ENCODE measurements at places on chromosomes 12 and 14.
A peak's percentile ranks its signal among the peaks of the same experiment; 100 is the strongest.

GRCh38 chr12:22361785-22362184 is 27.3 kb upstream of the ST8SIA1 start:
- DNase-seq = no peak

GRCh38 chr12:30438601-30439041 is 257.0 kb downstream of the IPO8 start:
- no peak for DNase-seq

- no peak for DNase-seq
Observed at GRCh38 chr14:103908580-103908979, 19.7 kb upstream of the TDRD9 start.

GRCh38 chr14:102538602-102539543 is 29.3 kb upstream of the ANKRD9 start:
- no peak for DNase-seq

DNA sequence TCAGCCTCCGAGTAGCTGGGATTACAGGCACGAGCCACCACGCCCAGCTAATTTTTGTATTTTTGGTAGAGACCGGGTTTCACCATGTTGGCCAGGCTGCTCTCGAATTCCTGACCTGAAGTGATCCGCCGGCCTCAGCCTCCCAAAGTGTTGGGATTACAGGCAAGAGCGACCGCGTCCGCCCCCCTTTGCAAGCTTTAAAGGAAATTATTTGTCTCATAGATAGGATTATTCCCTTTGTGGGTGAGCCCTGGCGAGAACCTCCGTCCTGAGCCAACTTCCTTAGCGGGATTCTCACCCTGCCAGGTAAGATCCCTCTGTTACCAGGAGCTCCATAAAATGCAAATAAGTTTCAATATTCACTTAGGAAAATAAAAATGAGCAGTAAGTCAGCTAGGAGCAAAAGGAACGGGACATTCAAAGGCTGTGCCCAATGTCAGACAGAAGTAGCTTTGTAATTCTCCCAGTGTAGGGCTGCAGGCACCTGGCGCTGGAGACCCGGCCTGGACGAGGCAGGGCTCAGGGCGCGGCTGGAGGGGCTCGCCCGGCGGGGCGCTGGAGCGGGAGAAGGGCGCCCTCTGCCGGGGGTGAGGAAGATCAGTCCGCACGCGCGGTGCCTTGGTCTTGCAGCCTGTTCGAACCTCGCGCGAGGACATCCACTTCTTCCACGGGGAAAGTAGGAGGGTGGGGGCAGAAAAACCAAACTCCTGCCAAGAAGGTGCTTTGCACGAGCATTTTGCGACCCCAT is 47.2 kb upstream of the PLXNC1 start:
- peak; percentile 88 for DNase-seq

DNA sequence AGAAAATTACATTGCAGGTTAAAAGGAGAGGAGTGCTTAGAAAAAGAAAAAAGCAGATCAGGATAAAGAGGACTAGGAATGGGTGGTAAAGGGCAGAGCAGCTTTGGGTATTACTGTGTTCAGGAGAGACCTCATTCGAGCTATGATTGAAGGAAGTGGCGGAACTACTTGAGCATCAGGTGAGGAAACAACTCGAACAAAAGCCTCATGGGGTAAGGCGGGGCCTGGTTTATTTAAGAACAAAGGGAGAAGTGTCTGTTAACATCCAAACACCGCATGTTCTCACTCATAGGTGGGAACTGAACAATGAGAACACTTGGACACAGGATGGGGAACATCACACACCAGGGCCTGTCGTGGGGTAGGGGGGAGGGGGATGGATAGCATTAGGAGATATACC is 444.6 kb upstream of the CCDC196 start:
- DNase-seq = peak; percentile 70

GRCh38 chr14:63268771-63269170 is 50.0 kb downstream of the GPHB5 start:
- no peak for DNase-seq

DNA sequence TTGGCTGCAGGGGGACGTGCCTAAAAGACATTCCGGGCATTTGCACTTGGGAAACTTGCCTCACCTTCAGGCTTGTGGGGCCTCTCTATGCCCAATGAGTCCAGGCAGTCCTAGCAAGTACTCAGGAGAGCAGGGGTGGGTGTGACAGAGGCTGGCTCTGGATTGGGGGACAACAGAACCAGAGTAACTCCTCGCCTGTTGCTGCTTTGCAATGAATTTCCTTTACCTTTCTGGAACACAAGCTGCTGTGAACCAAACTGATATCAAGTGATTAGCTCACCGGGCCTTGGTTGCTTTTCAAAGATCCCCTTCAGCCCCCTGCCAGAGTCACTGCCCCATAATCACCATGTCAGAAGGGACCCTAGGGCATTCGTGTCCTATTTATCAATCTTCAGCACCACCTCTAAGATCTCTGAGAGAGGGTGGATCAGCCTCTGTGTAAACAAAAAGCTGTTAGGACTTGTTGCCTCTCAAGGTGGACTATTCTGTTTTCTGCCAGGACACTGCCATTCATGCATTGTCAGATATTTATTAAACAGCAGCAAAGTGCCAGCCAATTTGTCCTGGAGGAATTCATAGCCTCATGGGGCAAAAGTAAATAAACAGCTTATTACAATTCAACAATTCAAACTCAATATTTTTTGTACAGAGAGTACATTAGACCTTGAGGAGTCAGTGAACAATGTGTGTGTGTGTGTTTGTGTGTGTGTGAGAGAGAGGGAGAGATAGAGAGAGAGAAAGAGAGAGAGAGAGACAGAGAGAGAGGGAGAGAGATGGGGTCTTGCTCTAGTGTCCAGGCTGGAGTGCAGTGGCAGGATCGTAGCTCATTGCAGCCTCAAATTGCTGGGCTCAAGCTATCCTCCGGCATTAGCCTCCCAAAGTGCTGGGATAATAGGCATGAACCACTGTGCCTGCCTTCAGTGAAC is 11.3 kb downstream of the NFATC4 start:
- no peak for DNase-seq

- peak; percentile 38 for DNase-seq
Observed at GRCh38 chr14:52327374-52328226, 13.5 kb downstream of the PTGER2 start.

DNA sequence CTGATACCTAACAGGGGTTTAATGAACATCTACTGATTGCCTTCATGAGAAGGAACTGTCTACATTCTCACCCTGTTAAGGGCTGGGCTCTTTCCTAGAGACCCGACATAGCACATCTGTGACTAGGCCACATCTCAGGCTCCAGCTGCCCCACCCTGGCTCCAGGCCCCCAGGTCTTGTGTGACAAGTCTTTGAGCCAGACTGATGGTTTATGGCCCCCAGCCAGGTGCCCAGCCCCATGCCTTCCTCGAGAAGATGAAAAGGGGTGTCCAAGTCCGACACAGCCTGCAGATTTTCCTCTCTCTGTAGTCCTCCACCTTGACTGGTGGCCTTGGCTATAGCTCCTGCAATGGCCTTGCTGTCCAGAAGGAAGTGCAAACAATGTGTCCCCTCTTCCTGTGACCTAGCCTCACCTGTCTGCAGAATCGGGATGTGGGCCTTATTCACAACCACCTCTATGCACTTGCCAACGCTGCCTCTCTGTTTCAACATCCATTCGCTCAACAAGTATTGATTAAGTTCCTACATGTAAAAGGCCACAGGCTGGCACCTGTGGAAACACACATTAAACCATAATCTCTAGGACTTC is 4.2 kb downstream of the ACTN1 start:
- no peak for DNase-seq

- DNase-seq = no peak
Observed at GRCh38 chr14:89276424-89276975, 140.5 kb downstream of the FOXN3 start.

GRCh38 chr12:111034083-111034885 is 113.9 kb upstream of the MYL2 start:
- DNase-seq = no peak

- DNase-seq = no peak
Observed at GRCh38 chr14:27181333-27181732, 583.5 kb upstream of the NOVA1 start.

GRCh38 chr14:93091666-93092065 is 24.1 kb downstream of the ITPK1 start:
- DNase-seq = no peak

DNA sequence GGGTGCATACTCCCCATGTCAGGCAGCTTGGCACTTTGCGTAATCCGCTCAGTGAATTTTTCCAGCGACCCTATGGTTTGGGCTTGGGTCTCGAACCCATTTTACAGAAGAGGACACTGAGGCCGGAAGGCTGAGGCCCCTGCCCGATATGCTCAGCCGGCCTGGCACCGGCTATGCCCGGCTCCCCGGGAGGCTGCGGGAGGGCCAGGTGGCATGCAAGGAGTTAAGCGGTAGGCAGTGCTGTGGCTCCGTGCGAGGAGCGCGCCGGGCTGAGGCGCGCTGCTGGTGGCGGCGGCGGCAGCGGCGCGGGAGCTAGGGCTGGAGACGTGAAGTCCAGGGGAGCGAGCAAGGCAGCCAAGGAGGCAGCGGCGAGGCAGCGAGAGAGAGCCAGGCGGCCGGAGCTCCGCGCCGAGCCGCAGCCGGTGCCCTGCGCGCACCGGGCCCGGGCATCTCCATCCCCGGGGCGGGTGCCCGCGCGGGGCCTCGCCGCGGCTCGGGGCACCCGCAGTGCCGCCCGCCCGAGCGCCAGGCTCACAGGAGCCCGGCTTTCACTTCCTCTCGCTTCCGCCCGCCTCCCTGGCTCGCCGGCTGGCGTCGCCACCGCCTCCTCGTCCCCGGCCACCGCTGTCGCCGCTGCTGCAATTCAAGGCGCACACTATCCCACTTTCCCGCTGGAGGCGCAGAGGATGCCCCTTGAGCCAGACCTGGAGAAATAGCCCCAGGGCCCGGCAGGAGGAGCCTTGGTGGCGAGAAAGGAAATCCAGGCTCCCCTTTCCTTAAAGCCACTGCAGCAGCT is at the start of gene WSCD2:
WSCD2 (plus strand) TSS at position 272 of the 796 bp plus-strand sequence. CDS start 66,545 bp downstream, outside the sequence.
- peak; percentile 46 for DNase-seq

- no peak for DNase-seq
Observed at GRCh38 chr14:83133981-83134645, 1600.5 kb upstream of the SEL1L start.

DNA sequence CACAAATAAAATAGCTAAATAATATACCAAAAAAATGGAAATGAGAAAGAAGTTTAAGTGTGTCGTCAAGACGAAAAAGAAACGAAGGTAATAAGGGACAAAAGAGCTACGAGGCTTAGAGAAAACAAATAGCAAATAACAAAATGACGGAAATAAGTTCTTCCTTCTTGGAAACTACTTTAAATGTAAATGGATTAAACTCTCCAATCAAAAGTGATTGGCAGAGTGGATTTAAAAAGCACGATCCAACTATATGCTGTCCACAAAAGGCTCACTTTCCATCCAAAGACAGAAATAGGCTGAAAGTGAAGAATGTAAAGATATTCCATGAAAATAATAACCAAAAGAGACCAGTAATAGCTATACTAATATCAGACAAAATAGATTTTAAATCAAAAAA is 82.4 kb downstream of the DIO3 start:
- DNase-seq = no peak

DNA sequence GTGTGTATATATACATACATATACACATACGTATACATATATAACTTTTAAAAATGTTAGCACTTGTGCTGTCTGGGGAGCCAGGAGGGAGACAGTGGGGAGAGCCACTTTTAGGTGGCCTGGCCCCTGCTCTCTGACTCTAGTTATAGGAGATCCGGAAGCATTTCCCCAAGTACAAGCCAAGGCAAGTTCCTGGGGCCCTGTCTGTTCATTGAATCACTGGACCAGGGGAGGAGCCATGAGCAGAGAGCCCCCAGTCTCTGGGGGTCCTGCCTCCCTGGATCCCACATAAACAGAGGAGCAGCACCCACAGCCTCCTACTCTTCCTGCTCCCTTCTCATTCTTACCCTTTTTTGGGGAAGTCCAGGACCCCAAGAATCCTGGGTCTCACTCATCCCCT is 45.4 kb upstream of the TMED10 start:
- no peak for DNase-seq

DNA sequence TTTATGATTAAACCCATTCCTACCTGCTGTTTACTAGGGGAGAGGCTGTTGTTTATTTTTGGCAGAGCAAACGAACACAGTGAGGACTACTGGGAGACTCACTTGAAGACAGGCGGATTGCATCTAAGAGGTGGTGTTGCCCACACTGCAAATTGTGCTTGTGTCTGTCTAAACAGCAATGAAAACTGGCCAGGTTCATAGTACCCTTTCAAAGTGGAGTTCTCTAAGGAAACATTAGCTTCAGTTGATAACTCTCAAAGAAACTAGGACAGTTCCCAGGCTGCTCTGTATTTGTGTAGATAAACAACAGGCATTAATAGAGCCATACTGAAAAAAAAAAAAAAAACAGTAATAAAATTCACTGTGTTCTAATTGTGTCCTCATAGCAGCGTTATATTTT is 466.0 kb upstream of the RGS6 start:
- no peak for DNase-seq

- DNase-seq = no peak
Observed at GRCh38 chr12:93098077-93098476, 169.0 kb upstream of the EEA1 start.

- DNase-seq = no peak
Observed at GRCh38 chr12:70330158-70330557, 35.9 kb upstream of the KCNMB4 start.

DNA sequence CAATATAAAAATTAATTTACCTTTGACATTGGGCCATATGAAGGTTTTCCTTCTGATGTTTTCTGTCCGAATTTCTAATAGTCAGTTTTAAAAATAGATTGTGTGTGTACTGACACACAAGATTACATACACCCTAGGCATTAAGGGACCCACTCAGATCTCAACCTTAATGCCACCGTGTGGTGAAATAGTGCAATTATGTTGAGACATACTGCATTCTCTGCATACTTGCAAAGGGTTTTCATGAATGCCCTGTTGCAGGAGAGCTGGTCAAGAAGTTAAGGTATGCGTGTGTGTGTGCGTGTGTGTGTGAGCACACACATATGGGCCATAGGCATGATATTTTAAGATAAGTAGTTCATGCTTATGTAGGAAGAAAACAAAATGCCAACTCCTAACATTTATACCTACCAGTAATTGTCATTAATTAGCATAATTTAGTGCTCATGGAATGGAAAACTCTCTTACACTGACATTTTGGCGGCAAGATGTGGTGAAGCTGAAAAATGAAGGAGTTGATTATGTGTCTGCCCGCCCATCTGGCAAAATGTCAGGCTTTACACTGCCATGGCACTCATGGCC is 58.8 kb downstream of the PIK3C2G start:
- DNase-seq = peak; percentile 35

DNA sequence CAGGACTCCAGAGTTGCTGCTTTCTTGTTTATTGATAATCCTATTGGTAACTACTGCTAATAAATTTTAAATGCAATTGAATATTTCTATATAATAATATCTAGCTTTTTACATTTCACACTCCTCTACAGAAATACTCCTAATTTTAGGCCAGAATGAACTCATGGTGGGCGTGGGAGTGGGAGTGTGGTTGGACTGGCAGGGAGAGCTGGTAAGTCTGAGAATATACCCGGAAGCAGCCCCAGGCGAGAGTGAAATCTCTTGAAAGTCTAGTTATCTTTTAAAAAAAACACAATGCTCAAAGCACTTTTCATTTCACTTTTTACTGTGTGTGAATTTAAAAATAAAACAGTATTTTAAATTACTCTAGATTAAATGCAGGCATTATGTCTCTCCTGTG is 4.7 kb downstream of the TMEM263 start:
- no peak for DNase-seq

- no peak for DNase-seq
Observed at GRCh38 chr14:96380735-96381134, 11.2 kb upstream of the AK7 start.
